ENCODE measurements at places on chromosomes 3 and 15. TPM values are rescaled to one million over a fixed set of nuclear protein-coding genes. Genes with fewer than 3 reads are reported as not detected.

The C3orf22 gene
- polyA plus RNA-seq, result not detected

The SHQ1 gene
- polyA plus RNA-seq, result 46.0 TPM

The STIMATE gene
- 20.7 TPM for polyA plus RNA-seq

The WDR93 gene
- not detected for polyA plus RNA-seq

The GUCA1C gene
- polyA plus RNA-seq, result not detected

The GADL1 gene
- polyA plus RNA-seq, result not detected

The EMC7 gene
- polyA plus RNA-seq, result 88.9 TPM

The CACNA2D3 gene
- polyA plus RNA-seq, result not detected

The FAM81A gene
- polyA plus RNA-seq, result 34.5 TPM

The NANOGP8 gene
- polyA plus RNA-seq, result not detected
